ENCODE measurements at places on chromosomes 7 and 10. TPM values are rescaled to one million over a fixed set of nuclear protein-coding genes. Genes with fewer than 3 reads are reported as not detected.

DNA sequence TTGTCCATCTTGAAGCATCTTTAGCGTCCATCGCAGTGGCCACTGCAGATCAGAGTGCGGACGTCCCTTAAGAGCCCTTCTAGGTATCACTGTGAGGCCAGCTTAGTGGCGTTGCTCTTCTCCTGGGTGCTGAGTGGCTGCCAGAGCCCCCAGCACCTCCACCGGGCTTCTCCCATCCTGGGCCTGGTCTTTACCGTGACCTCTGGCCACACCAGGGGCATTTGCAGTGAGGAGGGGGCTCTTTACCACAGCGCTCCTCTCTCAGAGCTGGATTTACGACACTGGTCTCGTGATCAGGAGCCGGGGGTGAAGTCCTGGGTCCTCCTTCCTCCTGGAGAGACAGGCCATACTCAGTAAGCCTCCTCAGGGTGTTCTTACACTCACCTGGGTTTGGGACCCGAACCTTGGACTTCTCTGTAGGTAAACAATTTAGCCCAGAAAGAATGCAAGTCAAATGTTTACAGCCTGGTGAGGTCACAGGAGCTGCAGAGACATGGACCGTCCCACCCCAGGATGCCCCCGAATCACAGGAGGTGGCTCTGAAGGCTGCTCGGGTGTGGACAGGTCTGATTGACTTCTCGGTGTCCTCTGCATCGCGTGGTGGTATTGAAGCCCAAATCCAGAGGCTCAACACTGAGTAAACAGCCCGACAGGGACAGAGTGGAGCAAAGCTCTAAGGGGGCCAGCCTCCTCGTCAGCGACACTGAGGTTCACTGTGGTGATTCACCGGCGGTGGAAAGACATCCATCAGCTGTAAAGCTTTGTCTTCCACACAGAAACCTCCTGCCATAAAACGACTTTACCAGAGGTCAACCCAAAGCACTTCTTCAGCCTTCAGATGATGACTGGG, 33.0 kb downstream of the JAKMIP3 start:
- H3K36me3 ChIP-seq = no peaks in the 10 kb centered on the region
- DNase-seq = no peak
- H3K4me1 ChIP-seq = no peaks in the 10 kb centered on the region
- no peaks in the 10 kb centered on the region for H3K27me3 ChIP-seq

- H3K36me3 ChIP-seq = no peaks in the 10 kb centered on the region
- no peak overlapping the region for H3K27ac ChIP-seq
- H3K27me3 ChIP-seq = no peaks in the 10 kb centered on the region
- H3K4me3 ChIP-seq = no peak overlapping the region
These were observed 5.3 kb upstream of the COL1A2 start for GRCh38 chr7:94389381-94389780.

DNA sequence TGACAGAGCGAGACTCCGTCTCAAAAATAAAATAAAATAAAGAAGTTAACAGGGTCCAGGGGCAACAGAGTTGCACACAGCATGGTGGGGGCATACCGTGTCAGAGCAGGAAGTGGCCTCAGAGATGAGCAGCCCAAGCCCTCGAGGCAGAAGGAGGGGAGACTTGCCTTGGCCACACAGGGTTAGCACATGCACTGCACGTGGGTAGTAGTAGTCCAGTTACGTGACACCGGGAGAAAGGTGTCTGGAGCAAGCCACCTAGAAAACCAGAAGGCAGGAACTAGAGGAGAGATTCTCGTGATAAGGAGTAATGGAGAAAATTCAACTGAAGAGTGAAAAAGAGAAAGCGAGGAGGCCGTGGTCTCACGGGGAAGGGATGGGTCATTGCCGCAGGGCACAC, 9.8 kb upstream of the DENND2A start:
- H3K36me3 ChIP-seq = no peaks in the 10 kb centered on the region
- no peak overlapping the region for H3K27ac ChIP-seq
- H3K27me3 ChIP-seq = no peaks in the 10 kb centered on the region
- DNase-seq = no peak

DNA sequence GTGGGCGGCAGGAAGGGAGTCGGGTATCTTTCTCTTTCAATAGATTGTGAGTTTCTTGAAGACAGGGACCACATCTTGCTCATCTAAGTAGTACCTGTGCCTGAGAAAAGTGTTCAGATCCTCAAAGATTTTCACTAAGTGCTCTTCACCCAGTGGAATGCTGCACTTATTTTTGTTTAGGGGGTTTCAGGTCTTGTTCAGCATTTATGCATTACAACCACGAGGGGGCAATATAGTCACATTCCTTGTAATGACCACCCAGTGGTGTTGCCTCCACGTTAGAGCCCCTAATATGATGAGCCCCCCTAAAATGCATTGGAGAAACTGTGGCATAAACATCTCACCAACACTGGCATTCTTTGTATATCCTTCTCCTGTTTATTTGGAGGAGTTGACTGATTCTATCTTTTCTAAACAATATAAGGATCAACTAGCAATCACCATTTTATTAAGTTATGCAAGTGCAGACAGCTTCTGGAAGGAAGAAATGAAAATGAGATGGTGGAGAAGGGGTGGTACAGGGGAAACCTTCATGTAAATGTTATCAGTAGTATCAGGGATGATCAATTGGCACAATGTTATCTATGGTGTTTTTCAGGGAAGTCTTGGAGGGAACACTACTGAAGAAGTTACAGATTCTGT, 3.1 kb upstream of the PAPSS2 start:
- no peak overlapping the region for H3K4me3 ChIP-seq
- no peaks in the 10 kb centered on the region for H3K36me3 ChIP-seq
- no peak overlapping the region for H3K27ac ChIP-seq
- no peaks in the 10 kb centered on the region for H3K27me3 ChIP-seq
- DNase-seq = peak; percentile 73
- peaks cover 4% of the 10 kb centered on the region for H3K4me1 ChIP-seq

DNA sequence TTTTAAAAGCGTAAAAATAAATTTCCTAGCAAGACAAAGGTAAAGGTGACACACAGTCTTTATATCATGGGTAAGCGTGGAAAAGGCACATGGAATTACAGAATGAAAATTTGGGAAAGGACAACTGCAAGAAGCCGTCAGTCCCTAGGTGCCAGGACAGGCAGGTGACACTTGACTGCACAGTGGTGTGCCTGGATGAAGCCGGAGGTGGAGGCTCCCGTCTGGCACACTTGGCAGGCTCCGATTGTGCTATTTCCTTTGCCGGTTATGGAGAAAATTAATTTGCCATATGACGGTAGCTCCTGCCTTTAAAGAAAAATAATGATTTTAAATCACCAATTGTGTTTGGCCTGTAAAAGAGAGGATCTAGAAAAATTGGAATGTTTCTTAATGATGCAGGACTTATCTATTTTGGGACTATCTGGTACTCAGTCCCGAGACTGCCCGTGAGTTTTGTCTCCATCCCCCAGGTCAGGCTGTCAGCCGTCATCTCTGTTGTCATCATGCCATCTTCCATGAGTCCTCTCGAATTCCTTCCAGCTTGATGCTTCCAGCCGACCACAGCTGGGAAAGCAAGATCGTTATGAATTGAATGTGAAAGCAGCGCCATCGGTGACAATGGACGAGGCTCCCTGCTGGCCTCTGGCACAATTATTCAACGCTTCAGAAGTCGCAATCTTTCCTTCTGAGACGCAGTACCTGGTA, 56.2 kb upstream of the MGMT start:
- no peaks in the 10 kb centered on the region for H3K27me3 ChIP-seq
- H3K4me3 ChIP-seq = no peak overlapping the region
- DNase-seq = no peak
- H3K27ac ChIP-seq = no peak overlapping the region
- H3K4me1 ChIP-seq = peaks cover 3% of the 10 kb centered on the region
- no peaks in the 10 kb centered on the region for H3K36me3 ChIP-seq

Gene CPA1
- total RNA-seq = 4.3 TPM

- H3K27ac ChIP-seq = no peak overlapping the region
- no peaks in the 10 kb centered on the region for H3K4me1 ChIP-seq
- H3K4me3 ChIP-seq = no peak overlapping the region
- peak; percentile 67 for DNase-seq
These were observed 625.1 kb upstream of the MKI67 start for GRCh38 chr10:128751284-128751683.

GRCh38 chr10:26697163-26697921, at the start of gene PDSS1:
TSS of gene PDSS1 (plus strand) at chr10:26697701. CDS start at chr10:26697712, 11 bp downstream.
- peaks cover 4% of the 10 kb centered on the region for H3K4me1 ChIP-seq
- H3K4me3 ChIP-seq = peak within 1 kb of the TSS; percentile 83
- H3K27ac ChIP-seq = peak within 1 kb of the TSS; percentile 88

GRCh38 chr7:23491502-23491901, 21.2 kb upstream of the IGF2BP3 start:
- no peaks in the 10 kb centered on the region for H3K27me3 ChIP-seq
- no peak overlapping the region for H3K27ac ChIP-seq
- no peaks in the 10 kb centered on the region for H3K36me3 ChIP-seq
- DNase-seq = peak; percentile 26
- H3K4me3 ChIP-seq = no peak overlapping the region
- H3K4me1 ChIP-seq = no peaks in the 10 kb centered on the region

- H3K27ac ChIP-seq = no peak overlapping the region
- H3K36me3 ChIP-seq = no peaks in the 10 kb centered on the region
- no peaks in the 10 kb centered on the region for H3K27me3 ChIP-seq
- no peak overlapping the region for H3K4me3 ChIP-seq
- DNase-seq = no peak
These were observed 172.2 kb downstream of the CDK14 start for GRCh38 chr7:90768301-90768700.

Gene CHST15
- total RNA-seq = 1.9 TPM

Gene FAM131B
- 3.0 TPM for total RNA-seq

GRCh38 chr7:135215698-135216097, 4.4 kb upstream of the WDR91 start:
- H3K27me3 ChIP-seq = no peaks in the 10 kb centered on the region
- no peaks in the 10 kb centered on the region for H3K36me3 ChIP-seq
- no peak overlapping the region for H3K4me3 ChIP-seq
- DNase-seq = no peak
- H3K4me1 ChIP-seq = no peaks in the 10 kb centered on the region

Gene ZNF425
- total RNA-seq = 7.1 TPM

Gene TMEM270
- not detected for total RNA-seq

- no peak overlapping the region for H3K27ac ChIP-seq
- H3K4me1 ChIP-seq = no peaks in the 10 kb centered on the region
- peaks cover 3% of the 10 kb centered on the region for H3K36me3 ChIP-seq
- no peaks in the 10 kb centered on the region for H3K27me3 ChIP-seq
These were observed 27.3 kb downstream of the SLC35B4 start for GRCh38 chr7:134289423-134289822.

Gene H2BK1
- total RNA-seq = not detected

DNA sequence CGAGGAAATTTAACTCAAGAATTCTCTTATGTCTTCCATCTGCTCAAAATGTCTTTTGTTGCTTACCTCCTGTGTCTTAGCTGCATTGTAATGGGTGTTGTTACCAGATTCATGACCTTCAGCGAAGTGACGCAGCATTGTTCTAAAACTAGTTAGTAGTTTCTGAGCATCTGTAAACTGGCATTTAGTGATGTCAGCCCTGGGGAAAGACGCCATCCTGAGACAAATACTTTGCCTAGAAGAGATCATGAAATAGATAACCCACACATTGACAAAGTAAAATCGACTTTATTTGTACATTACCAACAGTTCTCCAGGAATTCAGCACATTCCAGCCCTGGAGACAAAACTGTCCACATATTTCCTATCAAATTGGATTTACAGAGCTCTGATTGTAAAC, 87.8 kb downstream of the GPAM start:
- H3K36me3 ChIP-seq = no peaks in the 10 kb centered on the region
- H3K27me3 ChIP-seq = no peaks in the 10 kb centered on the region
- H3K4me3 ChIP-seq = no peak overlapping the region
- no peak for DNase-seq
- H3K4me1 ChIP-seq = no peaks in the 10 kb centered on the region
- H3K27ac ChIP-seq = no peak overlapping the region

GRCh38 chr7:587767-588166, 68.1 kb upstream of the PDGFA start:
- H3K4me1 ChIP-seq = no peaks in the 10 kb centered on the region
- H3K36me3 ChIP-seq = no peaks in the 10 kb centered on the region
- H3K27ac ChIP-seq = no peak overlapping the region
- DNase-seq = peak; percentile 59
- no peaks in the 10 kb centered on the region for H3K27me3 ChIP-seq

- H3K4me3 ChIP-seq = no peak overlapping the region
- DNase-seq = no peak
- no peaks in the 10 kb centered on the region for H3K4me1 ChIP-seq
- no peaks in the 10 kb centered on the region for H3K36me3 ChIP-seq
- no peaks in the 10 kb centered on the region for H3K27me3 ChIP-seq
- no peak overlapping the region for H3K27ac ChIP-seq
These were observed 73.1 kb downstream of the LANCL2 start for GRCh38 chr7:55438085-55438756.

DNA sequence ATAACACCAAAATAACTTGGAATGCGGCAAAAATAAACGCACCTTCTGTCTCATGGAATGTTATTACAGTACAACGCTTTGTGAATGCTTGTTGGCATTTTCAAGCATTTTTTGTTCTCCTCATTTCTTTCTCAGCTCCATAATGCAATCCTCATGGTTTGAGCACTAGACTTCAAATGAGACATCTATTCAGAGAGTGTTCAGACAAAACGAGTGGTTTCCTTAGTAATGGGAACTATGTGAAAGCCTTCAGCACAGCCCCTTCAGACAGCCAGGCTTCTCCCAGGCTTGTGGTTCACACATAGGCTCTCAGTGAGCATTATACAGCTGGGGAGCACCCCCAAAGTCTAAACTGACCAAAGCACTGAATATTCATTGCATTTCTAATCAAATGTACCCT, 8.6 kb upstream of the LRRN3 start:
- H3K27ac ChIP-seq = no peak overlapping the region
- H3K4me1 ChIP-seq = no peaks in the 10 kb centered on the region
- no peaks in the 10 kb centered on the region for H3K36me3 ChIP-seq
- DNase-seq = no peak
- no peak overlapping the region for H3K4me3 ChIP-seq

DNA sequence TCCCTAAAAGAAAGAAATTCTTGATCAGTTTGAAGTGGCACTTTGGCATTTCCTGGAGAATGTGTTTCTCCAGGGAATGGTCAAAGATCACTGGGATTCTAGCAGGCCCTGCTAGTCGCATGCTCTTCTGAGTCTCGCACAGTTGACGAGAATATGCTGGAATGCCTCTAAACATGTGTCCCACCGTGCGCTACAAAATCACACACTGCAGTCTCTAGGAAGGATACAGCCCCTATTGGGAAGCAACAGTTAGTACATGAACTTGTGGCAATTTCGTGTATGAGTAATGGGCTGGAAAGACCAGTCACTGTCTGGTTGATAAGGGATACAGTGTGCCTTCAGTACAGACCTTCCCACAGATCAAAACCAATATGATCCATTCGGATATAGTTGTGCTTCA, 257.9 kb downstream of the PRPF18 start:
- no peak overlapping the region for H3K4me3 ChIP-seq
- no peaks in the 10 kb centered on the region for H3K4me1 ChIP-seq
- no peak for DNase-seq
- no peak overlapping the region for H3K27ac ChIP-seq
- no peaks in the 10 kb centered on the region for H3K27me3 ChIP-seq

Gene TMEM273
- total RNA-seq = not detected

DNA sequence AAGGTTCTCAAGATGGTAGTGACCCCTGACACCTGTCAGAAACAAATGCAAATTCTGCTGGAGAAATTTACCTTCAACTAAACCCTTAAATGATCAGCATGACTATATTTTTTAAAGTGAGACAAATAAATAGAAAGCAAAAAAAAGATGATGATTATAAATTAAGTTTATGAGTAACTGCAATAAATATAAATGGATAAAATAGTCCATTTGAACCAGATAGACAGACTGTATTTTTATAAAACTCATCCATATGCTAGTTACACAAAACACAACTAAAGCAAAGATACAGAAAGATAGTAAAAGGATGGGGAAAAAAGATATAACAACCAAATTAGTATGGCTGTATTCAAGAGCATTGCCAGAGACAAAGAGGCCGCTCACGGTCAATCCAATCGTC, 5.9 kb downstream of the TMEM176A start:
- H3K36me3 ChIP-seq = no peaks in the 10 kb centered on the region
- no peaks in the 10 kb centered on the region for H3K4me1 ChIP-seq
- no peak overlapping the region for H3K27ac ChIP-seq
- peaks cover 22% of the 10 kb centered on the region for H3K27me3 ChIP-seq
- no peak overlapping the region for H3K4me3 ChIP-seq
- DNase-seq = no peak
